ENCODE measurements at places on chromosomes 12 and 14.

DNA sequence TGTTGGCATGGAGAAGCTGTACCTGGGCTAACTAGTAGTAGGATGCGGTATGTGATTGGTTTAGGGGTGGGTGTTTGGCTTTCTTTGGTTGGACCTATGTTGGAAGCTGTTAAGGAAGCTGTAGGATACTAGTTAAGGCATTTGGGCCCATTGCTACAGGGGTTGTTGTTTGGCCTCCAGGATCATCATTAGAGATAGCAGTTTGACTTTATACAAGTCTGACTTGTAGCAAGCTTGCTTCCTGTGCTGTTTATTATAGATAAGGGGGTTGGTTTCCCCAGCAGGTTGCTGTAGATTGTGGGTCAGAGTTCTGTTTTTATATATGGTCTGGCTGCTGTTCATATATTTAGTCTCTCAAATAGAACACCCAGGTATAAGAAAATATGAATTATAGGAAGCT, 1.4 kb upstream of the PRIM1 start:
- DNase-seq, result no peak

- peak; percentile 58 for DNase-seq
Observed at GRCh38 chr12:93380480-93381121, 2.9 kb downstream of the NUDT4 start.

GRCh38 chr12:15001733-15002382, 29.0 kb downstream of the PDE6H start:
- DNase-seq, result peak; percentile 85

- DNase-seq, result no peak
Observed at GRCh38 chr12:96743606-96744005, 163.5 kb upstream of the NEDD1 start.

- DNase-seq, result no peak
Observed at GRCh38 chr12:52896190-52897100, 8.4 kb downstream of the KRT8 start.

- no peak for DNase-seq
Observed at GRCh38 chr12:4271717-4272423, 1.7 kb upstream of the CCND2 start.

- no peak for DNase-seq
Observed at GRCh38 chr14:100363053-100363452, 39.9 kb downstream of the SLC25A47 start.

GRCh38 chr14:81400852-81401251, 728 bp upstream of the STON2 start:
- DNase-seq, result peak; percentile 66

- peak; percentile 82 for DNase-seq
Observed at GRCh38 chr14:22852940-22853767, 16.8 kb downstream of the MMP14 start.

DNA sequence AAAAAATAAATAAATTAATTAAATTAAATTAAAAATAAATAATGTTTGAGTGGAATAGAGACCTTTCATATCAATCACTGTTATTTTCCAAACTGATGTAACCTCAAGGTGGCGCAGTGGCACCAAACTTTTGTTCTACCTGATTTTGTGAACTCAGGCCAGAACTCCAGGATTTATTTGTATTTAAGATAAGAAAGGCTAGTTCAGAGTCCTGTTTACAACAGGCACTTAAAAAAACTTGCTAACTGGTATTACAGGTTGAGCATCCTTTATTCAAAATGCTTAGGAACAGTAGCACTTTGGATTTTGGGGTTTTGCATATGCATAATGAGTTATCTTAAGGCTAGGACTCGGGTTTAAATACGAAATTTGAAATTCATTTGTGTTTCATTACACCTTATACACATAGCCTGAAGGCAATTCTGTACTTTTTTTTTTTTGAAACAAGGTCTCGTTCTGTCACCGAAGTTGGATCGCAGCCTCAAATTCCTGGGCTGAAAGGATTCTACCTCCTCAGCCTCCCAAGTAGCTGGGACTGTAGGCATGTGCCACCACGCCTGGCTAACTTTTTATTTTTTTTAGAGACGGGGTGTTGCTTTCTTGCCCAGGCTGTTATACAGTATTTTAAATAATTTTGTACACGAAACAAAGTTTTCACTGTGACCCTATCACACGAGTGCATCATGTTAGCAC, 32.4 kb downstream of the YY1 start:
- peak; percentile 46 for DNase-seq

DNA sequence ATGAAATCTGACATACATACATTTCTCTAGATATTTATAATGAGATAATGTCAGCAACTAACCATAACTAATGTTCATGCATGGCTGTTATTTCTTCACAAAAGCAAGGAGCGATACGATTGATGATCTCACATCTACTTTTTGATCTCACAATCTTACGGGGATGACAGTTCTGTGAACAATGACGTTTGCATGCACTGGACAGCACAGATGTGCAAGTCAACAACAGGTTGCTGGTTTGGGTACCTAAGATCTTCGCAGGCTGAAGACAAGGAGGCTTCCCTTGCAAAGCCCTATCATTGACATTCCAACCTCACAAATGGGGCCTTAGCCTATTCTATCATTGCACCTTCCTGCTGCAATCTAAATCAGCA, 53.6 kb downstream of the C12orf42 start:
- no peak for DNase-seq

DNA sequence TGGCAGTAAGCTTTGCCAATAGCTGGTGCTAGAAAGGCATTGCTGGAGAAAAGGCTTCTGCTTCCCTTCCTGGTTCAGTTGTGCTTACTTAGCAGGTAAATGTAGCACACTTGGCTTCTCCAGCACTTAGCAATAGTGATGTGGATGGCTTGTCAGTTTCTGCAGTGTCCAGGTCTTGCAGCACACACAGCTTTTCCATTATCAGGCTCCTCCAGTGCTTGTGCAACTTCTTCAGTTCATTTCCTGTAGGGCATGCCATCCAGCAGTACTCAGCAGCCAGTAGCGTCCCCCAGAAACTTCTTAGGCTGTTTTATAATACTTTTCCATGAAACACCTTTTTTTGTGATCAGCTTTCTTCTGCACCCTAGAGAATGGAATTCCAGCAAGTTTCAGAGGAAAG, 154.6 kb downstream of the SLC6A15 start:
- DNase-seq, result no peak

- no peak for DNase-seq
Observed at GRCh38 chr14:33271216-33271615, 332.5 kb downstream of the NPAS3 start.

- DNase-seq, result no peak
Observed at GRCh38 chr14:105660816-105661531, 134.6 kb downstream of the TMEM121 start.

GRCh38 chr14:39267608-39268005, 33.9 kb downstream of the MIA2 start:
- DNase-seq, result peak; percentile 60

DNA sequence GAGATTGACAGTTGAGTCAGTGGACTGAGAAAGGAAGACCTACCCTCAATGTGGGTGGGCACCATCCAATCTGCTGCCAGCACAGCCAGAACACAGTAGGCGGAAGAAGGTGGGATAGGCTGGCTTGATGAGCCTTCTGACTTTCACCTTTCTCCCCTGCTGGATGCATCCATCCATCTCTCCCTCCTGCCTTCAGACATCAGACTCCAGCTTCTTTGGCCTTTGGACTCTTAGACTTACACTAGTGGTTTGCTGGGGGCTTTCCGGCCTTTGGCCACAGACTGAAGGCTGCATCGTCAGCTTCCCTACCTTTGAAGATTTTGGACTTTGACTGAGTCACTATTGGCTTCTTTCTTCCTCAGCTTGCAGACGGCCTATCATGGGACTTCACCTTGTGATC, 456.5 kb upstream of the MIS18BP1 start:
- DNase-seq, result no peak

DNA sequence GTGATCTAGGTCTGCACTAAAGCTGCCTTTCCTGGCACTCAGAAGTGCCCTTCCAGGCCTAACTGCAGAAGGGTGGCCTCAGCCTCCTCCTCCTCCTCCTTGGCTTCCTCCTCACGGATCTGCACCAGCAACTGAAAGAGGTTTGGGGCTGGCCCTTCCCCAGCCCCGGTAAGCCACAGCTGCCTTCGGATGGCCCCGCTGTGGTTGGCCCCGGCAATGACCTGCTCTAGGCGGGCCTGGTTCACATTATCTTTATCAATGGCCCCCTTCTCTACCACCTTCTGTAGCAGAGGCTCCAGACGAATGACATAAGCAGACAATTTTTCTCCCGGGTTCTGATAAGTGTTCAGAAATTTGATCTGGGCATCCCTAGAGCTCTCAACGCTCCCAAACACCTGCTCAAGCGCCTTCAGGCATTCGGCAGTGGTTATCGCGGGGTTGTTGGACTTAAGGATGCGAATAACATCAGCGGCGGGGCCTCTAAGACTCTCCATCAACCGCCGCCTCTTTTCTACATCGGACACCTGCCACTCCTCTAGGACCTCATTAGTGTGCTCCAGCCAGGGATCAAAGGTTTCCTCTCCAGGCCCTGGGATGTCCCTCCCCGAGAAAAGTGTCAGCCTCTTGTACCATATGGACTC, 1.5 kb downstream of the PNMA1 start:
- peak; percentile 93 for DNase-seq

GRCh38 chr12:2804393-2805142, 7.9 kb upstream of the ITFG2 start:
- DNase-seq, result no peak

- no peak for DNase-seq
Observed at GRCh38 chr12:132672678-132673077, 14.5 kb downstream of the POLE start.

DNA sequence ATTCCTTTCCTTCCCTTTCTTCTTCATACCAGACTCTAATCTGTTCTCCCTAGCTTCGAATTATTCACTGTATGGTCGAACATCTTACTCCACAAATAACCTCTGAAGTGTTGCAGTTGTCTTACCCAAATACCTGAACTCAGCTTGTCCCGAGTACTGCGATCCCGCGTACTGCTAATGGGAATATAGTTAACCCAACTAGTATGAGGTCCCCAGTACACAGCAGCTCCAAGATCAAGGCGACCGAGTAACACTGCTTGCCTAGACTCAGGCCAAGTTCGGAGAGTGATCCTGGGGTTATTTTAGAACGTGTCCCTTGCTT, 462 bp upstream of the ETNK1 start:
- DNase-seq, result peak; percentile 83

GRCh38 chr12:9149372-9149771, 33.7 kb upstream of the A2M start:
- DNase-seq, result no peak

DNA sequence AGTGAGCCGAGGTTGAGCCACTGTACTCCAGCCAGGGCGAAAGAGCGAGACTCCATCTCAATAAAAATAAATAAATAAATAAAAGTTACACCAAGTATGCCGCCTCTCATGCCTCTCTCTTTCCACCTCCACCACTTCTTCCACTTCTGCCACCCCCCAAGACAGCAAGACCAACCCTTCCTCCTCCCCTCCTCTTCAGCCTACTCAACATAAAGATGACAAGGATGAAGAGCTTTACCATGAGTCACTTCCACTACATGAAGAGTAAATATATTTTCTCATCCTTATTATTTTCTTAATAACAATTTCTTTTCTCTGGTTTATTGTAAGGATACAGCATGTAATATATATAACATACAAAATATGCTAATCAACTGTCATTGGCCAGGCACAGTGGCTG, 3.6 kb upstream of the TMED2 start:
- DNase-seq, result no peak

DNA sequence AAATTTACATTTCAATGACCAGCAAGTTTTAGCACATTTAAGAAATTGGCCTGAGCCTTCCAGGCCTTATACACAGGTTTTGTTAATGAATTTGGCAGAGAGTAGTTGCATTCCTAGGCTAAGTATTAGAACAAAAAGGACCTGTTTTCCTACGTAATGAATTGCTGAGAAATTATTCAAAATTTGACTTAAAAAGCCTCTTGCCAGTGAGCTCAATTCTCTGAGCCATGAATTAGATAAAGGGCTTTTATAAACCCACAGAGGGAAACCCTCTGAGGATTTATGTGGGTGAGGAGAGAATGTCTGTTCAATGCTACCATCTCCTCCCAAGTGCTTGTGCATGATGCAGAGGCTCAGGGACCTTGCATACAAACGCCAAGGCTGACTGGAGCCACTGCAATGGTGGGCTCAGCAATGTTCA, 94.5 kb upstream of the PELI2 start:
- no peak for DNase-seq

- no peak for DNase-seq
Observed at GRCh38 chr14:102218688-102219087, 79.0 kb downstream of the WDR20 start.

DNA sequence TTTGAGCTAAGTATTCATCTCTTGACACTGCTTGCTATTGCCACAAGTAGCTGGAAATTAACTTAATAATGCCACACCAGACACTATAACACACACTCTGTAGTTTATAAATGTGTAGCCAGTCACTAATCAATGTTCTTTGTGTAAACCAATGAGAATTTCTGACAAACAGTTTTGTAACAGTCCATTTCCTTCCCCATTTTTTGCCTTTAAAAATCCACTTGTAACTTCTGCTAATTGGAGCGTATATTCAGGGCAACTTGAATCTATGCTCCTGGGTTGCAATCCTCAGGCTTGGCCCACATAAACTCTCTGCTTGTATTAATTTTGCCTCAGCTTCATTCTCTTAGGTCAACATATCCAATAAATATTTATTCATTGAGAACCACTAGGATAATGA, 125.0 kb upstream of the DHRS4 start:
- no peak for DNase-seq

DNA sequence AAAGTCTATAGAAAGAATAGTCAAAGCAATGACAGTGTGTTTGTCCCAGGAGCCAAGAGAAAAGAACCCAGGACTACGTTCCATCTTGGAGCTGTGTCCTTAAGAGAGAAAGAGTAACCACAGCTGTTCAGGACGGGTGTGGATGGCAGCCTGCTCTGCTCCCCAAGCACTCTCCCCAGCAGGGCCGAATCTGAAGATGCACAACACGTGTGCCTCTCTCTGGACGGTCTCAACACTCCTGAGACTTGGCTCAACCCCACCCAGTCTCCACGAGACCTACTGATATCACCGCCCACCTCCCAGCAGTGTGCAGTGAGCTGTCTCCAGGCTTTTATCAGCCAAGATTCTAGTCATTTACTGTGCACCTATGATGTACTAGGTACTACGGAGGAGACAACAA, 27.3 kb upstream of the ANO2 start:
- DNase-seq, result no peak

DNA sequence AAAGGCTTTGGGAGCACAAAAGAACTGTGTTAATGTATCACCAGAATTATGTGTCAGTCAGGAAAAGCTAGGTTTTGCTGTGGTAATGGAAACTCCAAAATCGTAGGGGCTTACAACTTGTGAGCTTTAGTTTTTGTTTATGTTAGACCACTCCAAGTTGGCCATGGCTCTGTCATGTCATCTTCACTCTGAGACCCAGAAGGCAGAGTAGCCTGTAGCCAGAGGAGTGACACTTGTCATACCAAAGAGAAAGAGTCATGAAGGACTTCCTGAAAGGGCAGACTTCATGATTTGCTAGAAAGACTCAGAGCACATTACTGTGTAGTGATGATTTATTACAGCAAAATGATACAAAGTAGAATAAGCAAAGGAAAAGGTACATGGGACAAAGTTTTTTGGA, 133.6 kb upstream of the SSTR1 start:
- no peak for DNase-seq

All from DMS79 treated with DMSO at 0.1 percent for 48 hours (cell line).